Cardiac septum (tissue), 1 donor: ENCODE measurements at places on chromosomes 16 and 17. TPM values are rescaled to one million over a fixed set of nuclear protein-coding genes. Genes with fewer than 3 reads are reported as not detected.

- no peak for DNase-seq
These were observed 16.8 kb downstream of the NOG start for GRCh38 chr17:56610321-56610720.

DNA sequence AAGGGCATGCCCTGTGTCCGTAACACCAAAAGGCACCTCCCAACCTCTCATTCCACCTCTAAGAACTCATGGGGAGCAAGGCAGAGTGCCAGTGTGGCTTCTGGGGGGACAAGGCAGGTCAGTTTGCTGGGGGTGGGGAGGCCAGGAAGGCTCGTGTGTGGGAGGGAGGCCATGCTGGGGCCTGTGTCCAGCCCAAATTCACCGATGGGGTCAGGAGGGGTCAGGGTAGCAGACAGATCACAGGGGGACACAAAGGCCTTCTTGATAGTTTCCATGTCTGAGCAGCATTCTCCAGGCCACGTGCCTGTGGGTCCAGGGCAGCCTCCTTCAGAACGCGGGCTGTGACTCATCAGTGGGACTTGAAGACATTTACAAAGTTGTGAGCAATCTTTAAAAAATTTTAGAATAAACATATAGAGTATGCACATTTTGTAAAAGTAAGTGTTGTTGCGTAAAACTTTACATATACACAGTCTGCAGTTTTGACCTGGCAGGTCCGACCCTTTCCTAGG, 20.9 kb downstream of the SPACA3 start:
- no peak for DNase-seq

CBFB gene
- 33.7 TPM for total RNA-seq

DNA sequence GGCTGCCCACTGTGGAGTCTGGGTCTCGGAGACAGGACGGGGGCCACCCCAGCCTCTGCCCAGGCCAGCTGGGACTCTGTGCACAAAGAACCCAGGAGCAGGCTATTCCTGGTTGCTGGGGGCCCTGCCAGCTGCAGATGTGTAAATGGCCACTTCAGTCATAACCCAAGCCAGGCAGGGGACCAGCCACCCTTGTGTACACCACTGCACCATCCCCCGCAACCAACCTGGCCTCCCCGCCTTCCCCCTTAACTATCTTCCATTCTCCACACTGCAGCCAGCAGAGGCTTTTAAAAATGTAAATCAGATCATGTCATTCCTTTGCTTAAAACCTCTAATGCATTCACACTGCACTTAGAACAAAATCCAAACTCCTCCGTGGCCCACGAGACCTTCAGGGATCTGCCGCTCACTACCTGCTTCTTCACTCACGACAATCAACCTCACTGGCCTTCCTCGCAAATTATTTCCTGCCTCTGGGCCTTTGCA, 28.3 kb downstream of the RTN4RL1 start:
- DNase-seq, result no peak

DNA sequence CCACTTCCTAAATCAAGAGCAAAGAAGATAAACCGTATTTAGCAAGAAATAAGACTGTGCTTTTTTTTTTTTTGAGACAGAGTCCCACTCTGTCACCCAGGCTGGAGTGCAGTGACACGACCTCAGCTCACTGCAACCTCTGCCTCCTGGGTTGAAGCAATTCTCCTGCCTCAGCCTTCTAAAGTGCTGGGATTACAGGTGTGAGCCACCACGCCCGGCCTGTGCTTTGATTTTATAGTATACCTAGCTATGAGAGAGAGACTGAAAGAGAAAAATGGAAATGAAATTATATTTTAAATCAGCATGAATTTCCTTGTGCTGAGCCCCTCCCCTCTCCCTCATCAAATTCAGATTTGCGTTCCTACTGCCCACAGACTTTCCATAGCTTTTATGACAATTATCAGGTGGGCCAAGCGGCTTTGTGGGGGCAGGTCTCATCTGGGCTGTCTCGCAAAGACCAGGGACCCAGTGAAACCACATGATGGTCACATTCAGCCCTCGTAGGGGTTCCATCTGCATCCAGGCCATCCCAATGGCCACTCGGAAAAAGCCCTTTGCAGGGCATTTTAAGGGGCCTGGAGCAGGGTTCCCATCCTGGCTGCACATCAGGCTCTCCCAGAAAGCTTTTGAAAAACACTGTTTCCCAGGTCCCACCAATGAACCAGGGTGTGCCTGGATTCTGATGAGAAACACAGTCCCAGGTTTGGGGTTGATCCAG, 8.5 kb downstream of the CACNG1 start:
- DNase-seq, result peak; percentile 27

GRCh38 chr16:87436225-87437172, 44.4 kb downstream of the MAP1LC3B start:
- DNase-seq, result no peak

AHSP gene
- total RNA-seq, result 1.7 TPM

LITAFD gene
- not detected for total RNA-seq

GRCh38 chr16:62717026-62717425, 680.8 kb upstream of the CDH8 start:
- DNase-seq, result no peak

- no peak for DNase-seq
These were observed 200.8 kb downstream of the PRKCB start for GRCh38 chr16:24036614-24037013.

DNA sequence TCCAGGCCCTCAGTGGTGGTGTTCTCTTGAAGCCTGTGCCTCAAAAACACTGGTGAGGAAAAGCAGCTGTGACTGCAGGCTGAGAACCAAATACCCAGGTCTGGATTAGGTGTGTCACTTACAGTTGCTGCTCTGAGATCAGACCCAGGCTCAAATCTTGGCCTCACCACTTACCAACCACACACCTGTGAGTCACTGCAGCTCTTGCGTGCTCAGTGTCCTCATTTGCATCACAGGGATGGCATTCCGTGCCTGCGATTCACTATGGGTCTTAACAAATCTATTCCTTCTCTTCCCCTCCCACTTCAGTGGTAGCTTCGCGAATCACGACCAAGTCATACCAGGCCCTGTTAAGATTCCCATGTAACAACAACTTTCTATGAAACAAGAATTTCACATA, 233.4 kb upstream of the HSBP1 start:
- DNase-seq, result no peak
